ENCODE measurements at places on chromosomes 2 and 18.

- no peak for DNase-seq
Observed at GRCh38 chr2:19141234-19142004, 217.0 kb downstream of the OSR1 start.

DNA sequence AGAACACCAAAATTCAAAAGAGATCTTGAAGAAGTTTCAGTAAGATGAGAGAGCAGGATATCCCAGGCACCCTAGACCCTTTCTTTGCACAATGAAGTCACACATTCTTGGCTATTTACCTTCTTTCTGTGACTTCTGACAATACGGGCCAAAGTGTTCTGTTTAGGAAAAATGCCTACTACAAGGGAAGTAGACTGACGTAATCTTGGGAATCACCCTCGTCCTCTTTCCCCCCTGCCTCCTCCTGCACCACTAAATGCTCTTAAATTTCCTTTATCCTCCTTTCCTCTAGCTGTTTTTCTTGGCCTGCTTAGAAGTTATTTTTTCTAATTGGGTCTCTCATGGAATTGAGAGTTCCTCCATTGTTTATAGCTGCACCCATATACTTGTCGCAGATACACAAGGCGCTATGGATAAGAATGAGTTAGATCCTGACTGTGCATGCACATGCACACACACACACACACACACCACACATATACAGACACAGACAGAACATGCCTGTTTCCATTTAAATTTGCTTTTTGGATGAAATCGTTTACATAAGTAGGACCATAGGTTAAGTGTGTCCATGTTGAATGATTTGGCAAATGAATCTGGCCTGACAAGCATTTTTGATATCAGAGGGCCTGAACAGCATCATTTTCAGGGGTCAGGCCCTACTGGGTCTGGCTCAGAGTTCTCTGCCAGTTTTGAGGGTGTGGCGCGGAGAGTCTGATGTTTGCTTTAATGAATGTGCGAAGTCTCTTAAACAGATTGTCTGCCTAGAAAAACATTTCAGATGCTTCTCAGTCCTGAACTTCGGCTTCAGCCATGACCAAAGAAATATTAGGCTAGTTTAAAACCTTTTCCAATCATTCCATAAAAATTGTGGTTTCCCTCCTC is 131.9 kb upstream of the NT5C1B start:
- DNase-seq: no peak

DNA sequence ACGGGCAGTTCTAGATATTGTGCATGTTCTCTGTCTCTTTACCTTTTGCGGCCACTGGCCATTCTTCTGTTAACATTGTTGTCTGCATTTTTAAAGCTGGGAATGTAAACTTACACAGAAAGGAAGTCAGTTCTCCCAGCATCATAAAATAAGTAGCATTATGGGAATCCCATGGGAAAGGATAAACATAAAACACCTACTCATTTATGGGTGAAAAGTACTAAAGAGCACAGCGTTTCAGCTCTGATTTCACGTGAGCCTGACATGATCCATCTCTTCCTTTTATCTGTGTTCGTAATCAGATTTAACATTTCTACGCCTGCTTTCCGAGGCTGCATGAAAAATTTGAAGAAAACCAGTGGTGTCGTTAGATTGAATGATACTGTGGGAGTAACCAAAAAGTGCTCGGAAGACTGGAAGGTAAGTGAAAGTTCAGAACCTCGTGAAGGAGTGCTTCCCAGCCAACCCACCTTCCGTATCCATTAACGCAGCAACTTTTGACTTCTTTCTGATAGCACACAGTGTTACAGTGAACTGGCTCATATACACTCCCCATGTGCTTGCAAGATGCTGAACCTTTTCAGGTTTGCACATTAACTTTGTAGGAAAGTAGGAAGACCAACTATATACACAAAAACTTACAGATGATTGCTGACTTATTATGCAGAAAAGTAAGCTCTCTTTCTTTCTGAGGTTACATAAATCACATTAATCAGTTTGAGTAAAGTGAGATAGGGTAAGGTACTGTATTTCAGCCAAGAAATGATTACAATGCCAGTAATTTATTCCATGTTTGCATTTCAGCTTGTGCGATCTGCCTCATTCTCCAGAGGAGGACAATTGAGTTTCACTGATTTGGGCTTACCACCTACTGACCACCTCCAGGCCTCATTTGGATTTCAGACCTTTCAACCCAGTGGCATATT is 86.5 kb upstream of the TTC39C start:
- no peak for DNase-seq

- peak; percentile 90 for DNase-seq
Observed at GRCh38 chr18:32349728-32350395, 120.8 kb downstream of the GAREM1 start.

DNA sequence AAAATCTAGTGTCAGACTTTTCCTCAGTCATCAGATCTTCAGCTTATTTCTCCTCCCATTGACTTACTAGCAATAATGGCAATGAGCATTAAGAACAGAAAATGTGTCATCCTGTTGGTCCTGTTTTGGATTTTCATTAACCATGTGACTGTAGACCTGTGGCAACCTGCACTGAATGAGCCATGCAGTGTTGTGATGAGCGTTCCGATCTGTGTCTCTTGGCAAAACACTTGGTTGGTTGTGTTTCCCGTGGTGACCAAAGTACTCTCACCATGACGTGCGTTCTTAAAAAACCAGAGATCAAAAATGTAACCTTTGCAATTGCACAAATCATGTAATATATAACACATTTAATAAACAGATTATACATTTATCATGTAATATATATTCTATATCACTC is 138.6 kb downstream of the MAP3K20 start:
- no peak for DNase-seq

Measured in myocyte (in vitro differentiated cells).